ENCODE measurements at places on chromosomes 5 and 9.

- no peak for DNase-seq
Observed at GRCh38 chr5:136308212-136308795, 57.0 kb downstream of the TRPC7 start.

- no peak for DNase-seq
Observed at GRCh38 chr5:178286226-178287090, 53.9 kb upstream of the PHYKPL start.

GRCh38 chr9:137136261-137136880 is 2.6 kb upstream of the GRIN1 start:
- no peak for DNase-seq

- DNase-seq, result no peak
Observed at GRCh38 chr9:13674926-13675637, 395.6 kb upstream of the MPDZ start.

- DNase-seq, result no peak
Observed at GRCh38 chr5:173839117-173839713, 48.9 kb upstream of the CPEB4 start.

GRCh38 chr9:136079916-136080246 is 15.2 kb downstream of the NACC2 start:
- no peak for DNase-seq

DNA sequence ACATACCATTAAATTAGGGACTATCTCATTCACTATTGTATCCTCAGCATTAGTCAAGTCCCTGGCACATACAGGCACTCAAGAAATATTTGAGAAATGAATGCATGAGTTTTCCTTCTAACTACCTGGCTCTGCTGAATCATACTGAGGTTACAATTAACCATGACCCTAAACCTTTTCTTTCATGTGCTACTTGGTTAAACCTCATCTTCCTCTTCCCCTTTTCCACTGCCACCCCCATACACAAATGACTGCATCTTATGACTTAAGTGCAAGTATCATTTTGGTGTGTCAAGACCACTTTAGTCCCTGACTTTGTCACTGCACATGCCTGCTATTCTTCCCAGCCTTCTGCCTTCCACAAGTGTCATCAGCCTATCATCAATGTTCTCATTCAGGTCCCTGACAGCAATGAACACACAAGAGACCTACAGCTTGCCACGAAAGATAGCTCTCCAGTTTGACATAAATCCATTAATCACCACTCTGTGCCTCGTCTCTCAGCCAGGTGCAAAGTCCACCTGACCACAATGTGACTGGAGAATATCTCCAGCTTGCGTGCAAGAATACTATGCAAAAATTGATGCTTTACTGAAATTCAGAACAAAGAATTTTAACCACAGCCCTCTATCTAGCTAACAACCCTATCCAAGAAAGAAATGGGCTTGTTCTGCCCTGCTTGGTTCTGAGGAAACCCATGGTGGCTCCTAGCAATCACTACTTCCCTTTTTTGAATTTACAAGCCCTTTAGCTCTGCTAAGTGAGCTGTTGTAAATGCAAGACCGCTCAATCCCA is 74.5 kb downstream of the MAPKAP1 start:
- DNase-seq, result no peak

GRCh38 chr9:81686614-81687520 is 2.5 kb downstream of the TLE1 start:
- DNase-seq, result peak; percentile 68

DNA sequence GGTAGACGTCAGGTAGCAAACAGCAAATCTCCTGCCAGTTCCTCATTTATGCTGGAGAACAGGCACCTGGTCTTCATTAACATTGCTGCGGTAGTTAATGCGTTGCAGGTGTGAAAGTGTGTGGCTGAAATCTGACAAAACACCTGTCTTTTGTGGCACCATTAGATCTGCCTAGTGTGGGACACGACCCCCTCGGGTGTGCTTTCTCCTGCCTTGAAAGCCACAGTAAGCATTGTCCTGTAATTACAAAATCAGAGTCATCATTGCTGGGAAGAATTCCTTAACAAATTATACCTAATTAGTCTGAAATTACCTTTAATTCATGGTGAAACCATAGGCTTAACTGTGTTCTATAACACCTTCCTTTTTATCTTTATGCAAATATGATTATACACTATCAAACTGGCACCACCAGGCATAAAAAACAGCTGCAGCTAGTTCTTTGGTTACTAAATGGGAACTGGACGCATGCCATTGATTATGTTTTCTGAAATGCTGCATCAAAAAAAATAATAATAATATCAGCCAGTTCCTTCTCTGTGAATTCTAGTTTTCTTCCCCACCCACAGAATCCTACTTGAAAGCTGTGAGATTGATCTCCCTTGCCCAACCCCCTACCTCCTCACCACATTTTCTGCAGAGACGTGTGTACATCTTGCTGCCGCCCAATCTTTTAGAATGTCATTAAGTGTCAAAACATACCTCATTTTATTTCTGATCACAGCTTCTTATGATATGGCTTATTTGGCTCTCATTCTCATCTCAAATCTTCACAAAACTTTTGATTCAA is 374.0 kb downstream of the NFIB start:
- DNase-seq, result peak; percentile 99

GRCh38 chr5:37197340-37198050 is 51.7 kb downstream of the CPLANE1 start:
- DNase-seq, result no peak

GRCh38 chr5:96702503-96703383 is 40.6 kb downstream of the CAST start:
- no peak for DNase-seq

- DNase-seq, result no peak
Observed at GRCh38 chr5:166073901-166074581, 2217.4 kb upstream of the WWC1 start.

- no peak for DNase-seq
Observed at GRCh38 chr5:353612-354580, 32.4 kb downstream of the AHRR start.

GRCh38 chr9:87099407-87099806 is 152.1 kb upstream of the GAS1 start:
- DNase-seq, result no peak

GRCh38 chr5:1799602-1800471 is at the start of gene MRPL36:
Gene MRPL36, minus strand, starts transcription at chr5:1799837. Its CDS starts 902 bp downstream, at chr5:1798935.
- peak; percentile 70 for DNase-seq

GRCh38 chr5:155082401-155082800 is 68.8 kb downstream of the KIF4B start:
- DNase-seq, result no peak

- no peak for DNase-seq
Observed at GRCh38 chr9:114799441-114799840, 6.4 kb downstream of the TNFSF15 start.

DNA sequence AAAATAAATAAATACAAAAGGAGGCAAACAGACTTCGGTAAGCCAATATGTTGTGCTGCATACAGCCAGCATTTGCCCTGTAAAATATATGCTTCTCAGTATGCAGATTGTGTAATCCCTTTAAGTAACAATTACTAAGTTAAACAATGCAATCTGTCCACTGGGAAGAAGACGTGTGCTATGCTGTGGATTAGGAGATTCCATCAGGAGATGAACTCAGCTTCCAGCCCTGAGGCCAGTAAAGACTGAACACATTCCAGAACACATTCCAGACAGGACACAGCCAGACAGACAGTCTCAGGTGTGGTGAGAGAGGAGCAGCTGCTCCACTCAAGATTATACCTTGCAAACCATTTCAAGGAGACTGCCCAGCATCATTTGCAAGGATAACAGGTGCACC is 97.8 kb downstream of the MPDZ start:
- no peak for DNase-seq

DNA sequence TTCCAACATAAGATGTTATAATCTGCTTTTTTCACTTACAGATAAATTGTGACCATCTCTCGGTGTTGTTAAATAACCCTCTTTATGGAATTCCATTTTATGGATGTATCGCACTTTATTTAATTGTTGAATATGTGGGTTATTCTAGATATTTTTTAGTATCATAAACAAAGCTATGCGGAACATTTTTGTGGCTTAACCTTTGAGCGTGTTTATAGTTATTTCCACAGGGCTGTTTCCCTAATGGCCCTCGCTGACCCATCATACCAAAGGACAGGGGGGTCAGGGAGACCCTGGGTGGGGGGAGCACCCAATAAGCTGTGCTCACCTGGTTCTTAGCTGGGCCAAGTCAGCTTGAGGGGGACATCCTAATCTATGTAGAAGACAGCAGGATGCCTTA is 65.3 kb downstream of the NDST1 start:
- no peak for DNase-seq

DNA sequence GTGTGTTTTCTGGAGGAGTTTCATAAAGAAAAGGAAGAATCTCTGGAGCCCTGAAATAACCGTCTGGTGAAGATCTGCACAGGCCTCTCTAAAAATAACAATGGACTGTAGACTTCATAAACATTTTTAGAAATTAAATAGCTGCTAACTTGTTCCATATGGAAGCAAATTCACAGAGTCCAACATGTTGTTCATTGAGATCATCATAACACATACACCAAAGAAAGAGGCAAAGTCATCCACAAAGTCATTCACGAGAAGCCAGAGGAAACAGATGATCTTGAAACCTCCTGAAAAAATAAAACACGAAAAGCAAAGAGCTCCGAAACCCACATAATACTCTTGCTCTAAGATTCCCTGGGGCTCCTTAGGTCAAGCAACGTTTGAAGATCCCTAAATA is 347.8 kb downstream of the EFNA5 start:
- DNase-seq, result no peak

- no peak for DNase-seq
Observed at GRCh38 chr5:155475318-155475717, 461.8 kb downstream of the KIF4B start.

GRCh38 chr9:123420592-123421111 is 64.7 kb downstream of the CRB2 start:
- no peak for DNase-seq

GRCh38 chr9:137325799-137326198 is 23.7 kb upstream of the NRARP start:
- DNase-seq, result no peak

- DNase-seq, result no peak
Observed at GRCh38 chr5:32785611-32786254, 74.6 kb downstream of the NPR3 start.

DNA sequence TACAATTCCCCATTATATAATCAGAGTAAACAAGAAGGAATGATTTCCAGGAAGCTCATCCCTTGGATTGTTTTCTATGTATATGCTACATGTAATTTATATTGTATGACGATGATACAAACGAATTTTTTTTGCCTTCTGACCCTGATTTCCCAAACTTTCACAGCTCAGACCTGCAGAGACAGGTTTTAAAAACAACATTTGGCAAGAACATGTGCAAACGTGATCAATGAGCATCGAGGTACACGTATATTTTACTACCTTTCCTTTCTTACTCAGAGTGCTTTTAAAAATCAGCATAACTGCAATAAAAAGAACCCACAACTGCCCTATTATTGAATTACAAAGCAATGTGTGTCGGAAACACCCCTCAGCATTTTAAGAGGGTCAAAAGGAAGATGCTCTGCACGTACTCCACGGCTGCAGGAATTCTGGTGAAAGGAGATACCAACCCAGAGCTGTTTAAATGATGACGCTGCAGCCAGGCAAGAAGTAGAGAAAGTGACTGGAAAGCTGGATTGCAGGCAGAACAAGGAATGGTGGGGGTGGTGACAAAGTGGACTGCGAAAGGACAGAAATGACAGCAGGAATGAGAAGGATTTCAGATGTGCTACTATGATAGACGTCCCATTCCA is 533.5 kb downstream of the RAB3C start:
- DNase-seq, result no peak

DNA sequence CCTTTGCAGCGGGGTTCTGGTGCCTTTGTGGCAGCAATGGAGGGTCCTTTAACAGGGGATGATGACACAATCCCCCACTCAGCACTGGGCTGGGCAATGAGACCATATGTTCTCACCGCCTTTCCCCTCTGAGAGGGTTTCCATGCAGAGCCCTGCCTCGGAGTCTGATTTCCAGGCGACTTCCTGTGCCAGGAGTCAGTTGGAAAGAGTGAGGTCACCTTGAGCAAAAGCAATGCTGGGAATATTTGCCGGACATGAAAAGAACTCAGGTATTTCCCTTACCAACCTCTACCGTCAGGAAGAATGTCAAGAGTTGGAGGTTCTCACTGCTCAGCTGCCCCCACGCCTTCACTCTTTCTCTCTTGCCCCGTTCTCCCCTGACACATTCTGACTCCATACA is 284.2 kb upstream of the IRX1 start:
- DNase-seq, result no peak

GRCh38 chr5:138712791-138713190 is 40.4 kb upstream of the CTNNA1 start:
- no peak for DNase-seq

- no peak for DNase-seq
Observed at GRCh38 chr9:133532937-133533668, 1.4 kb upstream of the ADAMTSL2 start.

GRCh38 chr5:73151766-73152410 is 21.1 kb upstream of the TMEM174 start:
- no peak for DNase-seq

GRCh38 chr5:80234116-80234948 is 21.5 kb downstream of the SERINC5 start:
- no peak for DNase-seq

- DNase-seq, result no peak
Observed at GRCh38 chr5:119655061-119655460, 25.7 kb downstream of the FAM170A start.

- no peak for DNase-seq
Observed at GRCh38 chr9:91682806-91683205, 259.2 kb upstream of the NFIL3 start.

GRCh38 chr9:1198085-1198484 is 147.9 kb downstream of the DMRT2 start:
- no peak for DNase-seq

- DNase-seq, result no peak
Observed at GRCh38 chr9:74115976-74116375, 381.2 kb upstream of the RORB start.

DNA sequence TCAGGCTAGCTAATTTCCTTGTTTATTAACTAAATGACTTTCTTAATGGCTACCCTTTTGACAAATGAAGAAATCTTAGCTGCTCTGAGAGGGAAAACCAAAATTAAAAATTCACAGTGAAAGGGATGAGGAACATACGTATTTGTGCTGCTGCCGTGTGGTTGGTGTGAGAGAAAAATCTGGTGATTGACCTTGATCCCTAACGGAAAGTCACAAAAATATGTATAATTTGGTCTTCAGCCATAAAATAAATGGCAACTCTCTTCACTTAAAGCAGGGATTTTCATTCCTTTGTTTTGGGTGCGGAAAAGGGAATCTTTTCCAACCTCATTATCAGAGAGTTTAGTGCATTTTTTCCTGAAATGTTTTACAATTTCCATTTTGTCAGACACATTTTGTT is 40.4 kb downstream of the PAM start:
- DNase-seq, result no peak

Measured in NCI-H2081 treated with DMSO at 0.1 percent for 48 hours (cell line).